ENCODE measurements at places on chromosomes 7 and 10.

DNA sequence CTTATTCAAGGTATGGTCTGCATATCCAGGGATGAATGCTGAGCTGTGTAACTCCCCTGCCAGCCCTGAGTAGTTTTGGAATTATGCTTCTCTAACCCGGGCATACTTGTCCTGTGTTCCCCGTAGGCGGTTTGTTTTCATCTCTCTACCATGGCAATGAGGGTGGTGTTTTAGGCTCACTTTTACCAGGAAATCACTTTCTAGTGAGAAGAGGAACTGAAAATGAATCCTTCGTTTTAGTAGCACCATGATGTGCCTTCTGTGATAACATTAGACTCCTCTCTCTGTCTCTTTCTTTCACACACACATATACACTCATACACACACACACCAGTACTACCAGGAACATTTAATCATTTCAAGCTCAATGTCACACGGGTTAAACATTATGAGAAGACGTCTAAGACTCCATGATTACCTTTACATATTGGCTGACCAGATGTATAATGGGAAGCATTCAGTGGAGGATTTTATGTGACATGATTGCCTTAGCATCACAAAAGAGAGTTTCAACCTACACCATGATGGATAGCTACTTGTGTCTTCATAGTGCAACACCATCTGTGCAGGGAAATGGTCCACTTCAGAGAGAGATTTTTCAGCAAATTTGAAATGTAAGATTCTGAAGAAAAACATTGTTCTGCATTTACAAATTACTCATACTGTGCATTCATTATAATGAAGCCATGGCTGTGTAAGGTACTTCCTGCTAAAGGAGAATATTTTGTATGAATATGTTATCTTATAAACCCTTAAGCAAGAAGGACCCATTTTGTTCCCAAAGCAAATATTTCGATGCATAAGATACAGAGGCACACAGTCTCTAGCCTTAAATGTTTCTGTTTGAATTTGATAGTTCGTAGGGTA is 31.0 kb upstream of the PFKP start:
- DNase-seq: no peak

- no peak for DNase-seq
Measured at GRCh38 chr7:157848508-157849340, 511.9 kb downstream of the DNAJB6 start.

- DNase-seq: no peak
Measured at GRCh38 chr10:87177-88080, 38.3 kb upstream of the TUBB8 start.

GRCh38 chr10:33833566-33833965 is 499.1 kb upstream of the NRP1 start:
- no peak for DNase-seq

- DNase-seq: no peak
Measured at GRCh38 chr7:115973406-115973805, 57.2 kb downstream of the TFEC start.

DNA sequence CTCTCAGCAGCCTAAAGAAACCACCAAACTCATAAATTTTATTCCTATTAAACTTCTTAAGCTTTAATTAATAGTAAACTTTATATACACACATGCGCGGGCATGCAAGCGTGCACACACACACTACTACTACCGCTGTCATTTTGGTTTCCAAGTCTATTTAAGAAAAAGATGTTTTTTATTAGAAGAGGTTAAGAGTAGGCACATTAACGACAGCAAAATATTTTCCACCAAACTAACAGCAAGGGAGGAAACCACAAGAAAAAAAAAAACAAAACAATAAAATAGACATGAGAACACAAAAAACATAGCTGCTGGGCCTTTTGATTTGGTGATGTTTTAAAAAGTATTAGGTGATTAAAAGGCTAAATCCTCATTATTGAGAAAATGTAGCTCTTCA is 28.6 kb downstream of the RTKN2 start:
- no peak for DNase-seq

GRCh38 chr7:16815001-16815400 is 10.2 kb upstream of the AGR2 start:
- DNase-seq: no peak

GRCh38 chr7:121371883-121372282 is 24.2 kb downstream of the FAM3C start:
- DNase-seq: no peak

GRCh38 chr10:75935650-75936400 is 504.4 kb downstream of the LRMDA start:
- no peak for DNase-seq
